ENCODE measurements at places on chromosomes 4 and X.

DNA sequence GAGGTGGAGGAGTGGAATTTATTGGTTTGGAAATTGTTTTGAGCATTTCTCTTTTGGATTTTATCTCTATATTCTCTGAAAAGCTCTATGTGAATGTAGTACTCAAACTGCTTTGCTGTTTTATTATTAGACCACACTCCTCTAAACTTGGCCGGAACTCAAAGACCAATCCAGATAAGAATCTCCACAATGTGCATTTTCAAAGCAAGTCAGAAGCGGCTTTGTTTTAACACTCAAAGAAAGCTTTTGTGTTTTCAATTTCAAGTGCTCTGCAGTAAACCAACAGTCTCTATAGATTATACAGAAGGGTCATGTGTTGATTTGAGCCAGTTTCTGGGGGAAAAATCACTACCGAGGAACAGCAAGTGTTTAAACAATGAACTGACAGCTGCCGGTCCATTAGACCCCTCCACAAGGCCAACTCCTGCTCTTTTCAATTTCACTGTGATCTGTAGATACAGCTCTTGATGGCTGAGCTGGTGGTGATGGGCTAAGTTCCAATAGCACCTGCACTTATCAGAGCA lies 79.4 kb downstream of the FTHL17 start:
- DNase-seq: no peak

DNA sequence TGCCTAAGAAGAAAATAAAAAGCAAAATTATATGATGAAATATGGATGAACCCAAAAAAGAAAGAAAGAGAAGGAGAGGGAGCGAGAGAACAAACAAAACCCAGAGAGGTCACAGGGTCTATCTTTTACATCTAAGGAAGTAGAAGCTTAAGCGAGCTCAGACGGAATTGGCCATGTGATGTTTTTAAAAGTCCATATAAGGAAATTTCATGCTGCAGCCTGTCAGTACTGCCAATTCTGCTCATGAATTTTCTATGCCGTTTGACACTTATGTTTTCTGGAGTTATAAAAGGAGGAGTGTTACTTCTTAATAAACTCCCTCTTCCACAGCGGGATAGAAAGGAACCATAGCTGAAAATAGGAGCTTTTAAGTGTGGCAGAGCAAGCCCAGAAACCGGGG lies 32.9 kb upstream of the DCX start:
- DNase-seq: no peak

DNA sequence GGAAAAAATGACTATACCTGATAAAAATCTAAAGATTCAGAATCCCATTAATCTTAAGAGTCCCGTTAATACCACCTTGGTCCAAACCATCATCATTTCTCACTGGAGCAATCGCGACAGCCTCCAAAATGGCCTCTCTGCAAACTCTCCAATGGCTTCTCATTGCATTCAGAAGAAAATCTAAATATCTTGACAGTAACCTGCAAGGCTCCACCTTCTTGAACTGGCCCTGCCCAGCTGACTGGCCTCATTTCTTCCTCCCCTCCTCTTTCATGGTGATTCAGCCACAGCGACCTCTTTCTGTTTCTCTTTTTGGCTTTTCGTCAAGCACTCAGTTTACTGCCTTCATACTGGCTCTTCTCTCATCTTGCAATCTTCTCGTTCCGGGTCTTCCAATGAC lies 56.2 kb upstream of the GPRIN3 start:
- DNase-seq: no peak

GRCh38 chr4:73194064-73194463 lies 64.5 kb downstream of the ANKRD17 start:
- DNase-seq: no peak

GRCh38 chrX:10450229-10450958 lies 170.0 kb downstream of the MID1 start:
- no peak for DNase-seq

DNA sequence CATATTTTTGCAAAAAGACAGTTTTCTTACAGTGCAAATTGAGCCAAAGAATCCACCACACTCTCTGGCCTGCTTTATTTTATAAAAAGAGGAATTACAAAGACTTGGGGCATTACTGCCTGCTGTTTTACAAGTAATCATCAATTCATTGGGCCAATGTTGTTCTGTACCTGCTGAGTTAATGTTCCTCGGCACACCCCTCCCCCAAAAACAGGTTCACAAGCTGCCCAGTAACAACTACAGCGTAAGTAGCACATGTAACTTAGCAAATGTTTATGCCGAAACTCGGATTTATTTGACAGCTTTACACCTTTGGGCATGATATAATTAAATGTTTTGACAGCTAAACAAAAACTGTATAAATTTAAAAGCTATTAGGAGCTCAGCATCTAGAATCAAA lies 214.6 kb upstream of the MAB21L2 start:
- DNase-seq: no peak

GRCh38 chrX:19672222-19672812 lies 157.0 kb upstream of the MAP3K15 start:
- DNase-seq: no peak

All from activated naive CD8-positive, alpha-beta T cell treated with anti-CD3 and anti-CD28 coated beads, Interleukin-2, amount 50 U/mL, for 24 hours (primary cell).